ENCODE measurements at places on chromosomes 7 and 10.

DNA sequence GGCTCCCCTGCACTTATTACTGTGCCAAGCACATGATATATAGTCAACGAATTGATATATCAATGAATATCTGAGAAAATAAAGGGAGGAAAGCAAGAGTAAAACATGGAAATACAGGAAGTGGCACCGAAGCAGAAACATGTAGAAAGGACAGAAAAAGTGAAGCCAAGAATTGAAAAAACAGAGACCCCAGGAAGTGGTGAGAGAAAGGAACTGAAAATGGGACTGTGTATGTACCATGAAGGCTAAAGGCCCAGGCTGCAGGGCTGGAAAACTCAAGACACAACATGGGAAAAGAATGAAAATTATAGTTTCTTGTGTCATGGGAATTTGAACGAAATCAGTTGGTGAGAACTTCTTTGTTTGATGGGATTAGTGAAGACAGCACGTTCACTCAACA, 60.6 kb downstream of the MAP3K8 start:
- no peak for DNase-seq

DNA sequence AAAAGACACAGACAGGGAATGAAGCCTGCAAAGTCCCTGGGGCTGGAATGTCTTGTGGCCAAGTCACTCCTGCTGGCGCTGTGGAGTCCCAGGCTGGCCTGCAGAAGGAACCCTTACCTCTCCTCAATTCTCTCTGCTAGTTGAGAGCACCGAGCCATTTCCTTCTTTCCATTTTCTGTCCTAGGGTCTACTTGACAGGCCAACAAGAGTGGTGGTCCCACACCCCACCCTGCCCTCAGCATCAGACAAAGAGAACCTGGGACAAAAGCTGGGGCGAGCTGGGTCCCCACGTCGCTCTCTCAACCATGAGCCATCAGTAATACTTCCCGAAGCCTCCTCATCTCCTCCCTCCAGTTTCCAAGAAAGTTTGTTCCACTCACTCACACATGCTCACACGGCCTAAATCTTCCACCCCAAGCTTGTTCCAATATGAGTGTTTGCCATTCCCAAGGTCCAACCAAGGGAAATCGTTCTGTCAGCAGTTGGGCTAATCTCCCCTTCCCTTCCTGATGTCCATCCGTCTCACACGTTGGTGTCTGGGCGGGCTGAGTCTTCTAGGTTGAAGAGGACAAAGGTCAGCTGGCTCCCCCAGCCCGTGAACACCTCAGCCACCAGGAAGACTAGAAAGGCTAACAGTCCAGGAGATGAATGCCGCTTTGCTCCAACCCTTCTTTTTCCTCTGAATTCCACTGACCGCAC, 44.3 kb downstream of the CLEC2L start:
- DNase-seq: no peak

DNA sequence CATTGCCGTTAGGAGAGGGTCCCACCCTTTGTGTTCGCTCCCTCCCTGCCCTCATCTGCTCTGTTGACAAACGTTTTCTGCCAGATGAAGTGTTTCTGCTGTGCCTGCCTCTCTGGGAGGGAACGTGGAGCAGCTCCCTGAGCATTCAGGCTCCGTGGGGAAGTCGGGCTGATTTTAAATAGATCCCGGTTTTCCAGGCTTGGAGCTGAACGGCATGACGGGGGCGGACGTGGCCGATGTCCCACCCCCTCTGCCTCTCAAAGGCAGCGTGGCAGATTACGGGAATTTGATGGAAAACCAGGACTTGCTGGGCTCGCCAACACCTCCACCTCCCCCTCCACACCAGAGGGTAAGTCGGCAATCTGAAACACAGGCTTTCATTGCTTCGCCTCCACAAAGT, 101.9 kb upstream of the NPS start:
- no peak for DNase-seq

- no peak for DNase-seq
Observed at GRCh38 chr10:119423510-119424257, 118.8 kb downstream of the RGS10 start.

- DNase-seq: no peak
Observed at GRCh38 chr7:66429498-66430163, 199.1 kb upstream of the KCTD7 start.

GRCh38 chr7:141126107-141126506, 52.2 kb downstream of the TMEM178B start:
- no peak for DNase-seq

GRCh38 chr7:144641389-144642044, 194.3 kb downstream of the TPK1 start:
- DNase-seq: no peak

DNA sequence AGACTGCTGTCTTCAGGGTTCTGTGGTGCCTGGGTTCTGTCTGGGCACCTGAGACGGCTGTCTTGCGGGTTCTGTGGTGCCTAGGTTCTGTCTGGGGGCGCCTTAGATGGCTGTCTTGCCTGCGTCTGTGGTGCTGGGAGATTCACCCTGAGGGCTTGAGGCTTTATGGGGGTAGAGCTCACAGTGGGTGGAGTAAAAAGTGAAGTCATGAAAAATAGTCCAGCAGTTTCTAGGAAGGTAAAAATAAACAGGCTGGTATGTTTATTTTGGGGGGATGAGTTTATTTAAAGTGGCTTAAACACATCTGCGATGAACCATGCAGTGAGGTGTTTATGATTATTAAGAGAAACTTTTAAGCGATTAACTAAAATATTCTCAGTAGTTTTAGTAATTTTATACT, 64.2 kb downstream of the NKX6-2 start:
- no peak for DNase-seq

- DNase-seq: no peak
Observed at GRCh38 chr10:64316833-64317232, 795.6 kb downstream of the REEP3 start.

GRCh38 chr7:32091608-32092210, 21.5 kb upstream of the PDE1C start:
- no peak for DNase-seq

DNA sequence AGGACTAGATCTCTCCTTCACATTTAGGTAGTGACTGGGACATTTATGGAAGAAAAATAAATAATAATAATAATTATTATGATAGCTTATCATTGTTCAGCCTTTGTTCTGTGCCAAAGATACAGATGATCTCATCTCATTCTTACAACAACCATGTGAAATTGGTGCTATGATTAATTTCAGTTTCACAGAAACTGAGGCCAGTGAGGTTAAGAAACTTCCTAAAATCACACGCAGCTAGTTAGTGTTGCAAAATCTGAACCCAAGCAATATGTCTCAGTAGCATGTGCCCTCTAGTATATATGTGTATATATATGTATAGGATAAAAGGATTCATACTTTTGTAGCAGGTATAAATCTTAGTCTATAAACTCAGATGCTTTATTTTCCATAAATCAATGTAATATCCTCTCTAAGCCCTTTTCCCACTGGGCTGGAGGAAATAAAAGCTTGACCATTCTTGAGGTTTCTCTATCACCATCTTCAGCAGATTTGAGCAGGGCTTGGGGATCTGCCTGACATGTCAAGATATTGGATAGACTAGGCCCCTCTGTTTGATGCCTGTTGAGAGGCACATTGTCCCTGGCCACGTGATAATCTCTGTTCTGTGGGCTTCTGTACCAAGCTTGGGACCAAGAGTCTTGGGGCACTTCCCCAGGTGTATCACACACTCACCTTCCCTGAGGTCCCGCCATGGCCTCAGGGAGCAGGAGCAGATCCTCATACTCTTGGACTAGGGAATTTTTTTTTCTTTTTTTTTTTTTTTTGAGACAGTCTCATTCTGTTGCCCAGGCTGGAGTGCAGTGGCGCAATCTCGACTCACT, 172.6 kb upstream of the NRP1 start:
- peak; percentile 33 for DNase-seq

- no peak for DNase-seq
Observed at GRCh38 chr7:1049006-1049741, 4.8 kb downstream of the GPR146 start.

GRCh38 chr10:103671126-103671895, 177.8 kb downstream of the NEURL1 start:
- DNase-seq: no peak

GRCh38 chr7:22589641-22590201, 89.7 kb upstream of the STEAP1B start:
- DNase-seq: peak; percentile 85

Data from stromal cell of bone marrow (primary cell).